ENCODE measurements at places on chromosomes 4 and X.

- DNase-seq, result no peak
Observed at GRCh38 chr4:182578402-182578801, 335.2 kb downstream of the TENM3 start.

DNA sequence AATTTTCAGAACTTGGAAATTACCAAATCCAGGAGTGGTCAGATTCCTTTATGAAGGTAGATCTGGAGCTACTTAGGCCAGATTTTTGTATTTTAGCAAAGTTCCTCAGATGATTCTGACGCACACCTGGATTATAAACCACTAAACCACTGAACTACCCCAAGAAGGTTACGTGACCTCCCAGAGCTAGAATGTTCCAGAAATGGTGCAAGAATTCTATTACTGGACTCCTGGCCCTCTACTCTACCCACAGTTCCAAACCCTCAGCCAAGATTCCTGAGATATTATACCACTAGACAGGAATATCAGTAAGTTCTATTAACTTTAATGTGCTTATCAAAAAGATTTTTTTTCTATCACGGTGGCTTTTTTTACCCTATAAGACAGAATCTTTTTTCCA is 67.1 kb downstream of the ABCG2 start:
- DNase-seq, result no peak

GRCh38 chrX:93242897-93243296 is 430.5 kb downstream of the NAP1L3 start:
- no peak for DNase-seq

DNA sequence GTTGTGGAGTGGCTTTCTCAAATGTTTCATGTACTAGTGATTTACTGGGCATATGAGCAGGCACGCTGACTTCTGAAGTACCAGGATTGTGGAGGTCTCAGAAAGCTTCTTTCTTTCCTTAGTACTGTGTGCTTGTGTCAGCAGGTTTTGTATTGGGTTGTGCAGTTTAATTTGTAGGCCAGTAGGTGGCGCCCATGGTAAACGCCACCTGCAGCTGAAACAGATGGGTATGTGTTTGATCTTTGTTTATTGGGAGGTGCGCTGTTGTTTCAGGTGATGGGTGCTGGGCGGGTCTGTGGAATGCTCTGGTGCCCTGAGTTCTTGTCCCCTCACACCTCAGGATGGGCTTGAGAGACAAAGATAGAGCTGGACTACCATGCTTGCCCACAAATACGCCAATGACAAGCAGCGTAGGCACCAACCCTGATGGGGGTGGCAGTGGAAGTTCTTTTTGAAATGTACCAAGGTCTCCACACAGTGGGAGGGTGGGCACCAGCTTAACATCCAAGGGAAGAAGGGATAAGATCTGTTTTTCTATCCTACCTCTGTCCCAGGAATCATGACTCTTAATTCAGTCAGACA is 141.5 kb downstream of the RPS6KA6 start:
- DNase-seq, result no peak
